Renal pelvis (tissue), 12 donors: ENCODE measurements at places on chromosomes 2 and 18. TPM values are rescaled to one million over a fixed set of nuclear protein-coding genes. Genes with fewer than 3 reads are reported as not detected.

- DNase-seq, result no peak
These were observed 6.5 kb downstream of the RPIA start for GRCh38 chr2:88698027-88698413.

TEKT4 gene
- 0.20 TPM for polyA plus RNA-seq

GRCh38 chr18:26134107-26134506, 438 bp downstream of the PSMA8 start:
- no peak for DNase-seq

MAPRE2 gene
- 25.7 TPM for polyA plus RNA-seq

DNA sequence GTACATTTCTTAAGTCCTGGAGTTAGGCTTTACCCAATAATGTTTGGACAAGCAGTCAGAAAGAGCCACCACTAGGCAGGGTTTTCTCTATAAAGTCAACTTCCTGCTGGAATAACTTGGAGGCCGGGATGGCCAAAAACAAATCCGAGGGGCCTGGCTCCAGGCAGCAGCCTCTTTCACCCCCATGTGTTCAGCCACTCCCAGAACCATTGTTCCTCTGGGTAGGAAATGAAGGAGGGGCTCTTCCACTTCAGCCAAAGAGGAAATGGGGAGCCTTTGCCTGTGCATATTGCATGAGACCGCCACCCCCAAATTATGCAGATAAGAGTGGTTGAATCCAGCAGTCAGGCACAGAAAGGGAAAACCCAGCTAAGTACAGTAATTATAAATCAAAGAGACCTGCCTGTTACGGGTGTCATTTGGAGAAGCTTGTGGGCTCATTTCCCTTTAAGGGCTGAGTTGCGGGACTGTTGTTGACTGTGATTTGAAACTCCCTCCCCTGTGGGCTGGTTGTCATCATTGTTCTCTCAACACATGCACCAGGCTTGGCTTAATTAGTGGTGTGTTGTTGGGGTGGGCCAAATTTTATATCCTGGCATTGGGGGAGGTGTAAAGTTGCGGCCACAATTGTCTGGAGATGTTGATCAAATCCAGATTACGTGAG, 212.8 kb upstream of the SOX11 start:
- no peak for DNase-seq

GPR155 gene
- polyA plus RNA-seq, result 13.2 TPM

- no peak for DNase-seq
These were observed 188.1 kb downstream of the ARL4C start for GRCh38 chr2:234308813-234309195.

DNA sequence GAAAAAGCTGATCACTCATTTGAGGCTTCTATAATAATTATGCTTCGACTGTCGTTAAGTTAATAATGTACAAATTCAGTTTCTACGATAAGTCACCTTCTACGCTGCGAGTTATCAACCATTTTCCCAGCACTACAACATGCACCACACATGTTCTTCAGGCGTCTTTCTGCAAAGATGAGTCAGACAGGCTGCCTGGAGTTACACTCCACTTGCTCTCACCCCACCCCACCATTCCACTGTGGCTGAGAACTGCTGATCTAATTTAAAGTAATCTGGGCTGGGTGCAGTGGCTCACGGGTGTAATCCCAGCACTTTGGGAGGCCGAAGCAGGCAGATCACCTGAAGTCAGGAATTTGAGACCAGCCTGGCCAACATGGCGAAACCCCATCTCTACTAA, 218.6 kb downstream of the DYM start:
- DNase-seq, result no peak

- DNase-seq, result no peak
These were observed 60.6 kb downstream of the MTCL1 start for GRCh38 chr18:8765783-8766463.

DNA sequence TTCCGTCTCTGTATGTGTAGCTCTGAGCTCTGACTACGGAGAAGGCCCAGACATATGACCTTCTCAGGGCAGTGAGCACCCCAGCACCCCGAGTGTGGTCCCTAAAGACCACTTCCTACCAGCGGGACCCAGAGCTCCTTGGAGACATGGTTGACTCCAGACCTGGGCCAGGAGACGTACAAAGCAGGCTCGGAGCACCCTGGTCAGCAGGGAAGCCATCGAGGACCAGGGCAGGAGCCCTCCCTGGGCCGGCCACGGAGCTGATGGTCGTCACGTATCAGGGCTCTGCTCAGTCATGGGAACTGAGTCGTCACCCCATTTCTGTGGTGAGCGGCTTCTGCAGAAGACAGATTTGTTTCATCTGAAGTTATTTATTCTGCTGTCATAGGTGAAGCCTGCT, 12.8 kb upstream of the NEU4 start:
- DNase-seq, result no peak

- DNase-seq, result peak; percentile 71
These were observed 291.2 kb downstream of the ALPK2 start for GRCh38 chr18:58337686-58338085.

- no peak for DNase-seq
These were observed 124.0 kb downstream of the SMAD7 start for GRCh38 chr18:48826806-48827205.

NEDD4L gene
- polyA plus RNA-seq, result 152 TPM

VWC2L gene
- polyA plus RNA-seq, result 0.04 TPM

TRIM54 gene
- 7.6 TPM for polyA plus RNA-seq

UGT1A9 gene
- polyA plus RNA-seq, result 6.0 TPM

DNA sequence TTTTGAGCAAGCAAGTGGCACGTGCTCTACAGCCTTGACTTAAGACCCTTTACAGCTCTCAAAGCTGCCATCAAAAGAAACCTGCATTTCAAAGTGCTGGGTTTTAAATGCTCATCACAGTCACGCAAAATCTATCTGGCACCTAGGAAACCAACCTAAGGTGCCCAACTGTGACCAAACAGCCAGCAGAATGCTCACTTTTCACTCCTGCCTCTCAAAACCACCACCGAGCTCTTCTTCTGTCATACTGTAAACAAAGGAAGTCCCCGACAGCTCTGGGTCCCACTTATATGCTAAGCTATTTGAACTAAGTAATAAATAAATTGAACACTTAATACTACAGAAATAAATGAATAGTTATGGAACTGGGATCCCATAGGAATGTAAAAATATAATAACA, 33.6 kb downstream of the SATB2 start:
- DNase-seq, result no peak

SERPINB13 gene
- not detected for polyA plus RNA-seq

- no peak for DNase-seq
These were observed 20.3 kb upstream of the MARCO start for GRCh38 chr2:118921646-118922045.

CACNB4 gene
- 9.5 TPM for polyA plus RNA-seq

COPS9 gene
- 77.0 TPM for polyA plus RNA-seq

DNA sequence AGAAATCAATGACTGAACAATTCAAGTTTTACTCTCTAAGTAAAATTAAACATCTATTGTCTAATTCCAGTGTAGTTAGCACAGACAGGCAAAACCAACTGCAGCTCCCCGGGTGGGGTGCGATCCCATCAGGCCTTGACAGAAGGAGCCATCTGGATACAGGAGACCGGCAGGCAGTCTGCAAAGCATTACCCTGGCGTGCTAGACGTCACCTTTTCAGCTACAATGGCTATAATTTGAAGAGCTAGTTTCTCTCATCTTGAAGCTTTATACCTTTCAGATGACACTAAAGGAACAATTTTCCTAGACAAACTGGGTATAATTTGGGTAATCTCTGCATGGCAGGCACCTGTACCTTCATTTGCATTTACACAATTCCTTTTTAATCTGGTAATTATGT, 761.5 kb upstream of the SOX11 start:
- DNase-seq, result no peak

SLC9A4 gene
- 5.5 TPM for polyA plus RNA-seq

DNA sequence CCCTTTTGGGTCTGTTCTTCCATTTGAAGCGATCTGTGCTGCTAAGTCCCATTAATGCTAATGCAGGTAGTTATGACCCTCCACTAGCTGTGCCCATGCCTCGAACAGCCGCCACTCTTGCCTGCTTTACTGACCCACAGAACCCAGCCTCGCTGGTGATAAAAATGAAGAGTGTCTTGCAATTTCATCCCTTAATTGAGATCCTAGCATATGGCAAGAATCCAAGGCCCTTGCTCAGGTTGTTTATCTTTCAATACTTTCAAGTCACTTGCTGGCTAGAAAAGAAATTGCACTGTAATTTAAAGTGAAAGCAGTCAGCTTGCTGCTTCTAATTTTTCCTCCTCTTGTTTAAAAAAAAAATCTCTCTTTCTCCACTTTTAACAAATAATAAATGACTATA, 73.6 kb downstream of the ZNF521 start:
- no peak for DNase-seq

- DNase-seq, result no peak
These were observed 49.1 kb upstream of the HS6ST1 start for GRCh38 chr2:128367601-128368359.

GRCh38 chr2:200747668-200748618, 63.8 kb upstream of the BZW1 start:
- DNase-seq, result peak; percentile 31

CDH2 gene
- polyA plus RNA-seq, result 83.8 TPM

DNA sequence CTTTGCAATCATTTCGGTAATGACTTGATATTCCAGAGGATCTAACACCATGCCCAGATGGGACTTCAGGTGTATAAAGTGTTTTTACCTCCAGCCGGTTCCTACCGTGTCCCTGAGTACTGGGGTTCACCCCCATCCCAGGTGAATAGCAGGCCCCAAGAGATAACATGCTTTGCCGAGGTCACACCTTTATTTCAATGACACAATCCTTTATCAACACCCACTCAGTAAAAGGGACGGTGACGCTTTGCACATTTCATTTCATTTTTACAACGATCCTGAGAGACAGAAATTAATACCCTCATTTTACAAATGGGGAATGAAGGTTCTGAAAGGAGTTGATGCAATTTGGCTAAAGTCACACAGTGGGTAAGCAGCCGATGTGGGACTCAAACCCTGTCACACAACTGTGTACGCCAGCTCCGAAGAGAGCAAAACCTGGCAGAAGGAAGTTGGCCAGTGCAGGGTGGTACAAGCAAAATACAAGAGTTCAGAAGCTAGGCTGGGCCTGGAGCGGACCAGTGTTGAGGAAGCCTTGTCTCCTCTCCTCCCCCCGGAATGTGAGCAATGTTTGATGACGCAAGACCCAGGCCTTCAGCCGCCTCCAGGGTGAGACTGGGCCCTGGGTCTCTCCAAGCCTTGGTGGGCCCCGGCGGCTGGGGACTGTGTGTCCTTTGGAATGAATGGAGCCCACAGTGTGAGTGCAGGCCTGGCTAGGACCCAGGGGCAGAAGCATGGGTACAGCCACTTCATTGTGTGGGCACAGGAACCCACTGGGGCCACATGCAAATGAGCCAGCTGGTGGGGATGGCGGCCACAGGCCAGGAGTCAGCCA, 139.6 kb upstream of the MYCN start:
- no peak for DNase-seq

ANKRD30BL gene
- 1.2 TPM for polyA plus RNA-seq

- DNase-seq, result no peak
These were observed 44.9 kb downstream of the TMEM17 start for GRCh38 chr2:62461017-62461553.

EIF4E2 gene
- 124 TPM for polyA plus RNA-seq

DNA sequence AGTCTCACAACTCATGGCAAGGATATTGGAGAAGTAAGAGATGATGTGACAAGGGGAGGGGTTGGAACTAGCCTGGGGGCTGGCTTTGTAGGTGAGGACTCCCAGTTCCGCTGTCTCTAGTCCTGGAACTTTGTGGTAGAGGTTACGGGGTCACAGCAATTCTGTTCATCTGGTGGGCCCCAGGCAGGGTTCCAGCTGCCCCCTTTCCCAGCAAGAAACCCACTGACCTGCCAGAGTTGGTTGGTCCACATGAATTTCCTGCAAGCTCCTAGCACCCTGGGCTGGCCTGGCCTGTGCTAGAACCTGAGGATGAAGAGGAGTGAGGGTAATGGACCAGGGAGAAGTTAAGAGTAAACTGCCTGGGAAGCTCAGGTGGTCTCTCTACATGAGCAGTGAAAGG, 41.3 kb downstream of the PSD4 start:
- no peak for DNase-seq

ANTXR1 gene
- 81.0 TPM for polyA plus RNA-seq

SLC9A2 gene
- 8.2 TPM for polyA plus RNA-seq

DNA sequence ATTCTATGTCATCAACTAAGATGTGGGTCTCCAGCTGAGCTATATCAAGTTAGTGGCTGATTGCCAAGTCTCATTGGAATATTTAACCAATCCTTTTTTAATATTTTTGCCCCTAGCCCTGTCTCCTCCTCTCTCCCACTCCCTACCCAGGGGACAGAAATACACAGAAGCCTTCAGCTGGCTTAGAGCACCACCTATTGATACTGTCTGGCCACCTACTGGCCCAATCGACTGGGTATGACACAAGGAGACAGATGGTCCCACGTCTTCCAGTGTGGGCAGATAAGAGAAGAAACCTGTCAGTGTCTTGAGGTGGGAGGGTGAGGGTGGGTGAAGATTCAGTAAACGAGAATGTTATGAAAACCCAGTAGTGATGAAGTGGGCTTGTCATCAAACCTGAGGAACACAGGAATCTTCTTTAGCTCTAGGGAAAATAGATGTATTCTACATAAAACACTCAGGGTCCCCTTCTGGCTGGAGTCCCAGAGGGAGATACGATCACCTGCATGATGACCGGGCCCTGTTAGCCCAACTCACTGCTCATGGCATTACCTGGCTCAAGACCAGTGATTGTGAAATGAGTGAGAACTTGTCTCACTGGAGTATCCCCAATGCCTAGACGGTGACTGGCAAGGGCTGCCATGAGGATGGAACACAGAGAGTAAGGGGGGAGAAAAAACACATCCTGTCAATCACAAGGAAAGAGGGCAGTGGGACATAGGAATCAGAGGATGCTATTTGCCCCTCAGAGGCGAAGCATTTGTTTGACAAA, 26.7 kb downstream of the POLR1A start:
- DNase-seq, result peak; percentile 4

DNA sequence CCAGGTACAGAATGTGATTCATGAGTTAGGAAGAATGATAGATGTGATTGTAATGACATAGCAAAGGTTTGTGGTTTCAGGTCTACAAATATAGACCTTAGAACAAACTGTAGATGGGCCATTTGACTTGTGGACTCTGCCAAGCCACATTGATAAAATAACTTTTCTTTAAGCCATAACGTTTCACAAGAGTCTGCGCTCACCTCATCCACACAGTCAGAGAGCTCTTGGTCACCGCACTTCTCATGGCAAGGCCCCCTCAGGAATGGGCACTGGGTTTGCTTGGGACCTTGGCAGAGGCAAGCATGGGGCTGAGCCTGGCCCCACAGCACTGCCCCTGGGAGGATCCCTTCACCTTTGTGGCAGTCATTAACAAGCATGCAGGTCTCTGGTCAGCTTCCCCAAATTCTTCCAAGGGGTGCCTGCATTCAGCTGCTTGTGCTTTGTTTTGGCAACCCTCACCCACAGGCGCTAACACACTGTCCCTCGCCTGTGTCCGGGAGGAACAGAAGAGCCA, 14.0 kb downstream of the ARMC9 start:
- no peak for DNase-seq

- no peak for DNase-seq
These were observed 70.8 kb downstream of the SESTD1 start for GRCh38 chr2:179193759-179194394.
